ENCODE measurements at places on chromosomes 13 and 19. TPM values are rescaled to one million over a fixed set of nuclear protein-coding genes. Genes with fewer than 3 reads are reported as not detected.

DNA sequence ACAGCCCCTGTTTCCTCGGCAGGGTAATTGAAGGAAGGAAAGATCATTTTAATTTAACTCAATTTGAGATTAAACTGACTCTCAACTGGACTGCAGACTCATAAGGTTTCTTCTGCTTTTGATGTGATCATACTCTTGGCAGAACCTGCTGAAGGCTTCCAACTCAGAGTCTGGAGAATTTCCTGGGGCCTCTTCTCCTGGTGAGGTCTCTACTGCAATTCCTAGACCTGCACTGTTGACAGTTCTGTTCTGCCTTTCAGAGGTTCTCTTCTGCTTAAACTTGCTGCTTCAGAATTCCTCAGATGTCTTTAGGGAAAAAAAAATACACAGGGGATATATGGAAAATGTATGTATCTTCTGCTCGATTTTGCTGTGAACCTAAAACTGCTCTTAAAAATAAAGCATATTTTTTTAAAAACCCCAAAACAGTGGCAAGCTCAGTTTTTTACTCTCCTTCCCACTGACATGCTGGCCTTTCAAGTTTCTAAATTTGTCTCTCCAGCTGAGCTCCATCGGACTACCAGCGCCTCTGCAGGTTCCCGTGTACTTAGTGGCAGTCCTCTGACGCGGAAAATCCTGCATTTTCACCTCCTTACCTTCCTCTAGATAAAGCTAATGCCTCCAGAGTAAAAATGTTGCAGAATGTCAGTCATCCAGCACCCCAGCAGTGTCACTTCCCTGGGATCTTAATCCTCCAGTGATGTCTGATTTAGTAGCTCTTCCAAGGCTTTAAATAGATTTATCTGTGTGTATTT, 733.5 kb upstream of the SGCG start:
- DNase-seq = no peak

DNA sequence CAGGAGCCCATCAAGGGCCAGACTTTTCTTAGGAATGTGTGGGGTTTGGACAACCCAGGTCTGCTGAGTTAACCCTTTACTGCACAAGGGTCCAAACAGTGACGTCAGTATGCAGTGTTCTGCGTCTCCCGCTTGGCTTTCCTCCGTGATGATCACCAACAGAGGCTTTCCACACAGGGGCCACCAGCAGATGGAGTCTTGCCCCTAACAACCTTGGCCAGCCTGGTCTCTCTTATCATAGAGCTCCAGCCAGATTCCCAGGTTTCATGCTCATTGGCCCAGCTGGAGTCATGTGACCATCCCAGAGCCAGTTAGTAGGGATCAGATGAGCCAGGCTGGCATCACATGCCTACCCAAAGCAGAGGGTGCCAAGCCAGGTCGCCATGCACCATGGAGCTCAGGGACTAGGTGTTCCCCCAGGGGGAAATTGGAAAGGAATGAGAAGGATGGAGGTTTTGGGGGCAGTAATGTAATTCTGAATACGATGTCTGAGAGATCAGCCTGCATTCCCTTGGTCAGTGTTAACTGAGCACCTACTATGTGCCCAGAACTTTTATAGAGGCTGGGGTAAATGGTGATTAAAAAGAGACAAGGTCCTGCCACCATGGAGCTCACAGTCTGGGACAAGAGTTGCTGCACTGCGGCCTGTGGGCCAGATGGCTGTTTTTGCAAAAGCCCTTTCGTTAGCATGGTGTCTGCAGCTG, 61.2 kb downstream of the MYH14 start:
- no peak for DNase-seq

GRCh38 chr19:55101261-55101660, 16.2 kb downstream of the PPP1R12C start:
- no peak for DNase-seq

Gene ZNF471
- polyA plus RNA-seq = 16.0 TPM

DNA sequence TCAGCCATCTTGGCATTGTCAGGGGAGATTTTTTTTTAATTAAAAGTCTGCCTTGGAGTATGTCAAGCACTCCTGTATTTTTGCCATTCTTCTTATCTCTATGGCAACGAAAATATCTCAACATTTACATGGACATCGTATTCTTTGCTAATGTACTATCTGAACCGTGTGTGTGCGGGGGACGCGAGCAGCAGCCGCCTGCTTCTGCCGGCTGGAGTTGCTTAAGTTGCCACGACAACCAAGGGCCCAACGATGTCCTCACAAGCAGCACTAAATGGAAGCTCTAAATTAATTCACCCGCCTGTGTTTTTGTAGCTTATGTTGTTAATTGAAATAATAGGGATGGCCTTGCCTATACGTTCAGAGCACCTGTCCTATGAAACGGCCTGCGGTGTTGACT, 309.5 kb downstream of the TEX29 start:
- DNase-seq = peak; percentile 61

- DNase-seq = no peak
Observed at GRCh38 chr19:29971648-29972047, 29.6 kb downstream of the URI1 start.
